ENCODE measurements at places on chromosomes 2 and 18.

- DNase-seq, result no peak
These were observed 16.0 kb upstream of the DAW1 start for GRCh38 chr2:227855440-227855839.

DNA sequence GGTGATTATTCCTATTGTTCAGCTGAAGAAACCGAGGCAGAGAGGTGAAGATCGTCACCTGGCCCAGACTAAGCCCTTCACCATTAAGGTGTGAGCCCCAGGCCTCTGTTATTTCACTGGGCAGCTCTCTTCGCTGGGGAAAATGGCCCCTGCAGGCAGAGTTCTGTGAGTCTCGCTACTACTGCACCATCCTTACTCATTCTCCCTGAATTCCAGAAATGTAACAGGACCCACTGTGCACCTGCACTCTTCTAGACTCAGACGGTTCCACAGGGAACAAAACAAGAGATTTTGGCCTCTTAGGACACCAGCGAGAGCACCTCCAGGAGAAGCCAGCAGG is 147.7 kb upstream of the GLI2 start:
- DNase-seq, result no peak

GRCh38 chr18:23938901-23939341 is 75.6 kb upstream of the TTC39C start:
- no peak for DNase-seq

DNA sequence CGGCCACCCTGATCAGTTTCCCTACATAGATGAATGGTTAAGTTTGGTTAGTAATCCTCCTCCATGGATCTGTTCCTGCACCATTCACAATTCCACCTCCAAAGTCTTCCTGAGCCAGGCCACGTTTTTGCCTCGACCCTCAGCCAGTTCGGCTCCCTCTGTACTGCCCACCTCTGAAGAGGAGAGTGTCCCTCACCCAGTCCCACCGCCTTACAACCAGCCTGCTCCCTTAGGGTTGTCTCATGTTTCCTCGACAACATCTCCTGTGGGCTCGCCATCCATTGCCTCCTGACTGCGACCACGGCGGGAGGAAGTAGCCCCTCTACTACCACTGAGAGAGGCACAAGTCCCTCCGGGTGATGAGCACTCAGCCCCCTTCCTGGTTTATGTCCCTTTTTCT is 338.0 kb upstream of the CNTNAP5 start:
- DNase-seq, result no peak

GRCh38 chr2:127673291-127674069 is 1.9 kb downstream of the LIMS2 start:
- peak; percentile 23 for DNase-seq

DNA sequence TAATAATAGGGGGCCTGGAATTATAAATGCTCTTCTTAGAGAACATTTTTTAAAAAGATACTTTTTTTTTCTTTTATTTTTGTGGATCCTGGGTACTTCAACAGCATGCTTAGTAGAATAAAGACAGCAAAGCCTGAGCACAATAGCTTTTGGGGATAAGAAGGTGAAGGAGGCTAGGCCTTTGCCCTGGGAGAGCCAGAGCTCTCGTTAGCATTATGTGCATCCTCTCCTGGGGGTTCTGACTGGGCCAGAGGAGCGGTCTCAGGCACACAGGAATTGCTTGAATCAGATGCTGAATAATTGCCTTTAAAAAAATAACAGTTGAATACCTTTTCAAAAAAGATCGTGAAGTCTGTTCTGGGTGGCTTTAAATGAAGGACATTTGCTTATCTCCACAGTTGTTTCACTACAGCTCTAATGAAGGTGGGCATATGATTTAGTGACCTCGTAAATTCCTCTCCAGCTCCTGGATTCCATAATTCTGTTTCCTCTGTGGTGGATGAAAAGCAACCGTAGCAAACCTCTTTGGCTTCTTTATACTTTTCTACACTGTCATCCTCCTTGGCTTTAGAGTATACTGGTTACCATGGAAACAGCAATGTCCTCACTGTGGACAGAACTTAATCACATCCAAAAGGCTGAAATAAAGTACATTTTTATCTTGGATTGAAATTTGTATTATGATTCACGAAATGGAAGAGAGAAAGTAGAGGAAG is 133.8 kb downstream of the MAIP1 start:
- DNase-seq, result no peak

DNA sequence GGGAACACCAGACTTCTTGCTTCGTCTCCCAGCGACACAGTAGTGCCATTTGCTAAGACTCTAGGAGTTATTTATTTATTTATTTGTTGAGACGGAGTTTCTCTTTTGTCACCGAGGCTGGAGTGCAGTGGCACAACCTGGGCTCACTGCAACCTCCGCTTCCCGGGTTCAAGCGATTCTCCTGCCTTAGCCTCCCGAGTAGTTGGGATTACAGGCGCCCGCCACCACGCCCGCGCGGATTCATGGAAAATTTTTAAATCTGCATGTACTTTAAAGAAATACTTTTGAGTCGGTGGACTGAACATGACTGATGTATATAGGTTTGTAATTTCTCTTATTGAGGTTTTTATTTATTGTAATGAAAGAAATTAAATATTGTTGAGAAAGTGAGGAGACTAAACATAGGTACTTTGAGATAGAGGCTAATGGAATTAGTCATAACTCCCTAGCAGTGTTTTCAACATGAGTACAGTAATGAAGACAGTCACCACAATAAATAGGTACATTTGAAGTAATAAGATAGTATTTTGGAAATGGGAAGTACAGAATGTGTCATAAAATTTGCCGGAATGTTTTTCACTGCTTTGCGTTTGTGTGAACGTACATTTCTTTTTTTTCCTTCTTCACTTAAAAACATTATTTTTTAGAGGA is 983 bp downstream of the MTX2 start:
- DNase-seq, result no peak

DNA sequence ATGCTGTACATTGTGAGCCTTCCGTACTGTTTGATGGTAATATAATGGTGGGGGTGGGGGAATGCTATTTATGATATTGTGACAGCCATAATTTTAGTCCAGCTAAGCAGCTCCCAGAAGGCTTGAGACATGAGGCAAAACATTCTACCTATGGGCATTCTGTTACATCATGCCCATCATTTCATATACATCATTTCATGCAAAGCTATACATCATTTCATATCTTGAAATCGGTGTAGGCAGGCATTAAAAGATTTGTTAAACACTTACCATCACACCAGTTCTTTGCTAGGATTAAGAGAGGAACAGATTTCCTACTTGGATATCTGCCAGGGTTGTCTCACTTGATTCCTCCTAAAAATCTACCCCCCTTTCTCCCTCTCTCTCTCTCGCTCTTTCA is 84.5 kb downstream of the COL5A2 start:
- no peak for DNase-seq

GRCh38 chr2:73283545-73284295 is 558 bp downstream of the FBXO41 start:
- peak; percentile 35 for DNase-seq

GRCh38 chr2:4047961-4048891 is 344.9 kb downstream of the DCDC2C start:
- no peak for DNase-seq

DNA sequence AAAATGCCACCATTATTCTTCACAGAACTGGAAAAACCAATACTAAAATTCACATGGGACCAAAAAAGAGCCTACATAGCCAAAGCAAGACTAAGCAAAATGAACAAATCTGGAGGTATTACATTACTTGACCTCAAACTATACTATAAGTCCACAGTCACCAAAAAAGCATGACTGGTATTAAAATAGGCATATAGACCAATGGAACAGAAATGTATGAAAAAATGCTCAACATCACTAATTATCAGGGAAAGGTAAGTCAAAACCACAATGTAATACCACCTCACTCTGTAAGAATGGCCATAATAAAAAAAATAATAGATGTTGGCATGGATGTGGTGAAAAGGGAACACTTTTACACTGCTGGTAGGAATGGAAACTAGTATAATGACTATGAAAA is 158.6 kb downstream of the CDH2 start:
- no peak for DNase-seq

DNA sequence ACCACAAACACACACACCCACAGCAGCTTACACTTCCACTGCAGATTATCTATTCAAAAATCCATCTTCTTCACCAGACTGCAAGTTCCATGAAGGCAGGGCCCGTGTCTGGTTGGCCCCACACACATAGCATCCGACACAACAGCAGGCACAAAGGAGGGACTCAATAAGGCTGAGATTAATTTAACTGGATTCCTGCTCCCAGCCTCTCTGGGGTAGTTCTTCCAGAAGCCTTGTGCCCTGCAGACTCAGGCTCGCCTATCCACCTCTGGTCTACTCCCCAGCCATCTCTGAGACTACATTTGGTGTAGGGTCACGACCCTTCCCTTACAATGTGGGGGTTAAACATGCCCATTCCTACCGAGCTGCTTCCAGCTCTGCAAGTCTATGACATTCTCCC is 57.7 kb downstream of the TRABD2A start:
- no peak for DNase-seq

DNA sequence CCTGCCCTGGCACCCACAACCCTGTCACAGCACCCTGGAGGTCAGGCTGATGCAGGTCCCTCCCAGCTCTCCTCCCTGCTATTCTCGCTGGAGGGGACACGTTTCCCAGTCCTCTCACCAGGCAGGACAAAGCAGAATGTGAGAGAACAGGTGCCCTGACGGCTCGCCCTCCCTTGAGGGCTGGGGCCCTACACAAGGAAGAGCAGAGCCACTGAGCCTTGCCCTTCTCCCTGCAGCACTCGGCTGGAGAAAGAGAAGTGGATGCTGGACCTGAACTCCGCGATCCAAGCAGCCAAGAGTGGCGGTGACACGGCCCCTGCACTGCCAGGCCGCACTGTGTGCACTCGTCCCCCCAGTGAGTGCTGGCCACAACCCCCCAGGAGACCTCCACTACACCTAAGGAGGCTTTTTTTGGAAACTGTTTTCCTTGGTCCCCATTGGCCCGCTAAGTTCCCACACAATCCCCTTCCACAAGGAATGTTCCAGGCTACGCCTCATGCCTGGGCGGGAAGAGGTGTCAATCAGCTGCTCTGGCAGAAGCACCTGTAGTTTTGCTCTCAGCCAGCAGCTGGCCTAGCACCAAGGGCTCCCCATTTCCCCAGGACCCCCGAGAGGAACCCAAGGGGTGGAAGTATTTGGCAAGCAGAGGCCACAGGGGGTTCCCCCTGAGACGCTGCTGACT is 17.4 kb downstream of the STK25 start:
- DNase-seq, result no peak

GRCh38 chr2:123732563-123732962 is 292.5 kb upstream of the CNTNAP5 start:
- no peak for DNase-seq

DNA sequence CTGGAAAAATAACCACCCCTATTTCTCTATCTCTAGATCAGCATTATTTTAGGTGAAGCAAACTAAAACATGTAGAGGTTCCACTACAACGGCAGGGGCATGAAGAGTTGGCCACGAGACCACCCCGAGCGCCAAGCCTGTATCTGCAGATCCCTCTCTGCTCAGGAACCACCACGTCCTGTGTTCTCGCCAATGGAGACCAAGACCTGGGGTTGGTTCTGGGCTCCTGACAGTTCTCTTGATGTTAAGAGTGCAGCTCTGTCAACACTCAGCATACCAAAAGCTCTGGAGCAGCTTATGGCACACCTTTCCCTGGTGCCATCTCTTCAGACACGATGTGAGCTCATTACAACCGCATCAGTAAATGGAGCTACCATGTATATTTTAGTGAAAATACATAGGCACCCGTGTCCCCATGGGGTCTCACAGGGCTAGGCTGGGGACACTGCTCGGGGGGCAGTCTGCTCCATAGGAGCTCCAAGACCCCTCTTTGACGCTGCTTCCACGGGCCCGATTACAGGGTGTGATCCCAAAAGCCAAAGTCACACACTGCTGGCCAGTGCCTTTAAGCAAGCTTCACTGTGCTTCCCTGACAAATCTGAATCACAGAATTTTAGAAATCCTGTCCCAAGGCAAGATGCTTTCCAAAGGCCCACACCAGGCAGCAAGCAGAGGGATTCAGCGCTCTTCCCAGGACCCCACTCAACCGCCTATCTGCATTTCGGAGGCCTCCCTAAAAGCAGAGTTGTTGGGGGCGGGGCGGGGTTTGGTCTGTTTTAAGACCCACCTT is 72.2 kb downstream of the EMILIN2 start:
- DNase-seq, result no peak

GRCh38 chr18:49459404-49460171 is 857 bp downstream of the DYM start:
- no peak for DNase-seq

DNA sequence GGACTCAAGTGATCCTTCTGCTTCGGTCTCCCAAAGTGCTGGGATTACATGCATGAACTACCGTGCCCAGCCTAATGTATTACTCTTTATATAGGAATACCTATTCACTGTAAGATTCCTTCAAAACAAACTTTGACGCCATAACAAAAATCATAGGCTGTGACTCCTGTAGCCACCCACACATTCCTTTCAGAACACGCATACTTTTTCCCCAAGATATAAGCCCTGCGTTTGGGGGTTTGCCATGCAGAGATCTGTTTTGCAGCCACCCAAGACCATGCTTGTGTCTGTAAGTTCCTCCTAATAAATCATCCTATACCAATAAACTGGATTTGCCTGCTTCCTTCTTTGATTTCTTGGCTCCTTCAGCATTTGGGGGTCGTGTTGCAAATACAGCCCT is 46.0 kb upstream of the STON1 start:
- DNase-seq, result no peak

GRCh38 chr2:73163483-73164367 is 38.6 kb upstream of the NOTO start:
- peak; percentile 89 for DNase-seq

DNA sequence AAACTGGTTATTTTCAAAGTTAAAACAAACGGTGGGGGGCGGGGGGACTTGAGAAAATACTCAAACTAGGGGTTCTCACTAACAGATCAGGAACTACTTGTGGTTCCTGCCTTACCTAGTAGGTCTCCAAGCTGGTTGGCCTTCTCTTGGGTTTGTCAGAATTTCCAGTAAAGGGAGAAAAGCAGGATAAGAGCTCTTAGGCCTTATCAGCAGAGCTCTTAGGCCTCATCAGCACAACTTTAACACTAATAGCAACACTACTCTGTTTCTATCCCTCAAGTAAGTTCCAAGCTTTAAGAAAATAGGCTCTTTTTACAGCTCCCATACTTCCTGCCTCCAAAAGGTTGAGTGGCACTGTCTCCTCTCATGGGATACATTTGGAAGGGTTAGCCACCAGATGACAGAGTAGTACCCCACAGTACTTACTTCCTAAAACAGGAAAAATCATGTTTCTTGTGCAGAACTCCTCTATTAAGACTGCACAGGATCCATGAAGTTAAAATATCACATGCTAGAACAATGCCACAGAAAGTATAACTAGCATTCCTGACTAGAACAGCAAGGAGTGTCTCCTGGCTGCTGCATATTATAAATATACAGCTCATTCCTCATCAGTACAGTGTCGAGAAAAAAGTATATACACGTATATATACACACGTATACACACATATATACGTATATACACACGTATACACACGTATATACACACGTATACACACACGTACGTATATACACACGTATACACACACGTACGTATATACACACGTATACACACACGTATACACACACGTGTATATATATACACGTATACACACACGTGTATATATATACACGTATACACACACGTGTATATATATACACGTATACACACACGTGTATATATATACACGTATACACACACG is 6.1 kb downstream of the FBXO11 start:
- no peak for DNase-seq

GRCh38 chr2:212381428-212382102 is 157.0 kb downstream of the ERBB4 start:
- no peak for DNase-seq
